ENCODE measurements at places on chromosomes 2 and 18. TPM values are rescaled to one million over a fixed set of nuclear protein-coding genes. Genes with fewer than 3 reads are reported as not detected.

Gene UBXN2A
- total RNA-seq: 7.6 TPM

Gene C2orf74
- 12.7 TPM for total RNA-seq

Gene EVA1A
- total RNA-seq: not detected

Gene SLC9A2
- 0.07 TPM for total RNA-seq

Gene COL3A1
- total RNA-seq: not detected

Gene BABAM2
- total RNA-seq: 41.8 TPM

Gene FAHD2B
- total RNA-seq: 28.1 TPM

Gene CPS1
- 0.96 TPM for total RNA-seq

Gene COLEC12
- total RNA-seq: not detected

DNA sequence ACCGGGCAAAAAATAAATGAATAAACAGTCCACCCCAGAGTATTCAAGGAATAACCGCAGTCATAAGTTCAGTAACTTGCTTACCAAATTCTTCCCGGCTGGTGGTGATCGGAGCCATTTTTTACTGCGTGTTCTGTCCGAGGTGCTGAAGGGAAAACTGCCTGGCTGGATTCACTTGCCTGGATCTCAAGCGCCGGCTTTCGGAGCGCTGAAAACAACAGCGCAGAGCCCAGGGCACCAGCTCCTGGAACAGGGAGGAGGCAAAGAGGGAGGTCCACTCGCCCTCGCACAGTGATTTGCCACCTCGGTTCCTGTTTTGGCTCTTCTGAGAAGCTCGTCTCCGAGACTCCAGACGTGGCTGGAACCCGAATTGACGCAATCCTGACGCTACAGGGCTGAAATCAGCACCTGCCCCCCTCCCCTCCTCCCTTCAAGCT lies at the start of gene SYT4:
Gene SYT4 (minus strand): TSS at position 327 of the 437 bp plus-strand sequence. CDS start 209 bp downstream, at position 118.
- H3K4me1 ChIP-seq: no peaks in the 10 kb centered on the region
- peaks cover 8% of the 10 kb centered on the region for H3K27me3 ChIP-seq
- H3K4me3 ChIP-seq: no peak within 1 kb of the TSS

GRCh38 chr2:234912437-234912836 lies 39.4 kb upstream of the SH3BP4 start:
- H3K4me3 ChIP-seq: no peak overlapping the region
- H3K36me3 ChIP-seq: no peaks in the 10 kb centered on the region
- H3K27ac ChIP-seq: no peak overlapping the region
- no peak for DNase-seq

DNA sequence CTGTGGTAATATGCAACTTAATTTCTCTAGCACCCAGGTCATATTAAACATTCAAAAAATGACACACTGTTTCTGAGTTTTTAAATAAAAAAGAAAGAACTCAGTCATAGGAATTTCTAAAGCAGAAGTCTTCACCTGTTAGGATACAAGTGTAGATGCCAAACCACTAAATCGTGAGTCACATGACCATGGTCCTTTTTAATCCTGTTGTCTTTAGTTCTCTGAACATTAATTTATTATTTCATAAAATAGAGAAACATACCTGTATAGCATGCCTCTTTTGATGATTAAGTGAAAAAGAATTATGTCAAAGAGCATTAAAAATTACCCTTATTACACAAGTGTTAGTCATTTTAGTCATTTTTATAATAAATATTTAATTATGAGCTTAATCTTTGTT lies 398.8 kb downstream of the CCDC85A start:
- H3K4me3 ChIP-seq: no peak overlapping the region
- no peak overlapping the region for H3K27ac ChIP-seq
- no peaks in the 10 kb centered on the region for H3K36me3 ChIP-seq
- H3K4me1 ChIP-seq: no peaks in the 10 kb centered on the region

GRCh38 chr18:46296656-46297055 lies 192.5 kb downstream of the HAUS1 start:
- no peak for DNase-seq
- H3K36me3 ChIP-seq: no peaks in the 10 kb centered on the region
- H3K27me3 ChIP-seq: no peaks in the 10 kb centered on the region

GRCh38 chr2:70094171-70094977 lies 7.1 kb downstream of the PCBP1 start:
- H3K4me3 ChIP-seq: peak overlapping the region; percentile 77
- H3K27me3 ChIP-seq: no peaks in the 10 kb centered on the region
- peak overlapping the region; percentile 98 for H3K27ac ChIP-seq
- no peak for DNase-seq

DNA sequence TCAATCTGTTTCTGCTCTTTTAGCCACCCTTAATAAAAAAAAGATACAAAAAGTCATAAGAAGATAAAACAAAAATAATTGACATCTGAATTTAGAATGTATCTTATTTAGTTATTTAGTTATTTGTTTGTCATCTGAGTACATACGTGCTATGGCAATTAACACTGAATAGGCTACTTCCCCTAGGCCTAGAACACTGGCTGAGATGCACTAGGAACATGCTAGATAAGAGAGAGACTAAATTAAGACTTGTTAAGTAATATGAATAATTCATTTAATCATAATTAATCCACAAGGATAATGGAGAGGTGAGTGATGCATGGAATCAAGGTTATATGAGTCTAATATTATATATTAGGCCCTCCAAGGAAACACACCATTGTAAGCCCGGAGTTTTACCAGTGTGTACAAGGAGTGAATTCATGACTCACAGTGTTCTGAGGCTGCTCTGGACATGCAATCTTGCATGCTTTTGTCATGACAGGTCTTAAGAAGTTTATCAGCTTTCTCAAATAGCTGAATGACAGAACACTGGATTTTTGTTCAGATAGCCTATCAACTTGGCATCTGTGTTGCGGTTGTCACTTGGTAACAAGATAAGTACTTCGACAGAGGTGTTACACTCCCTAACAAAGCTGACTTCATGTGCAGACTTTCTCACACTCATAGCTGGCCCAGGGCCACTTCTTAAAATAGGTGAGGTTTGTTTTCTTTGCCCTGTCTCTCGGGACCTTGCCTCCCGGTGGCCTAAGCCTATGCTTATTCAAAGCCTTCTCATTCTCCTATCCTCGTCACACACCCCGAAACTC lies 5.0 kb upstream of the SERPINB2 start:
- no peaks in the 10 kb centered on the region for H3K36me3 ChIP-seq
- DNase-seq: no peak
- H3K4me1 ChIP-seq: peaks cover 8% of the 10 kb centered on the region
- H3K27me3 ChIP-seq: peaks cover 11% of the 10 kb centered on the region
- no peak overlapping the region for H3K4me3 ChIP-seq

- DNase-seq: no peak
- H3K36me3 ChIP-seq: no peaks in the 10 kb centered on the region
- no peaks in the 10 kb centered on the region for H3K27me3 ChIP-seq
- H3K27ac ChIP-seq: no peak overlapping the region
- no peak overlapping the region for H3K4me3 ChIP-seq
These were observed 312.7 kb upstream of the CYRIA start for GRCh38 chr2:16978301-16978700.

DNA sequence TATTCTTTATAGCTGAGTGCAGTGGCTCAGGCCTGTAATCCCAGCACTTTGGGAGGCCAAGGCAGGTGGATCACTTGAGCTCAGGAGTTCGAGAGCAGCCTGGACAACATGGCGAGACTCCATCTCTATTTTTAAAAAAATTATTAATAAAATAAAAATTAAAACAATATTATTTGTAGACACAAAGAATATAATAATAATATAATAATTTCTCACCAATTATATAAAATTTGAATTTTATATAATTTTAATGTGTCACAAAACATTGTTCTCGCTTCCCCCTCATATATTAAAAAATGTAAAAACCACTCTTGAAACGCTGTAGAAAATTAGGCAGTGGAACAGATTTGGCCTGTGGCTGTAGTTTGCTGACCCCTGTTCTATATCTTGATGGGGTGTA lies 5.6 kb upstream of the KDM3A start:
- H3K27me3 ChIP-seq: no peaks in the 10 kb centered on the region
- H3K4me3 ChIP-seq: no peak overlapping the region
- peaks cover 4% of the 10 kb centered on the region for H3K4me1 ChIP-seq

DNA sequence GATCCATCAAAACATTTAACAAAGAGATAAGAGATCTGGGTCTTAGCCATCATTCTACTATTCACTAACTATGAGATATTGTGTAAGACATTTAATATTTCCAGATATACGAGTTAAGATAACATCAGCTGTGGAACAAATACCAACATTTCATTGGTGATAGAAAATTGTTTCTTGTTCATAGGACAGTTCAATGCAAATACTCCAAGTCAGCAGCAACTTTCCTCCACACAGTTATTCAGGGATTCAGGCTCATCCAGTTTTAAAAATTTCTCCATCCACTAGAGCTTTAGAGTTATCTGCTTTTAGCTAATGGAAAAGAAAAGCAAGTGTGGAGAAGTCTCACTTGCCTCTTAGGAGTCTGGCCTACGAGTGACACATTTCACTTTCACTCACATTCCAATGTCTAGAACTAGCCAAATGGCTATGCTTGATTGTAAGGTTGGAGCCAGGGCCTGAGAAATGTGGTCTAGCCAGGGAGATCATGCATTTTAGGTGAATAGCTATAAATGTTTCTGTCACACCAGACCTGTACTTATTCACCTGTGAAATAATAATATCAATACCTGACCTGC lies 119.3 kb upstream of the MAPRE2 start:
- H3K27me3 ChIP-seq: peaks cover 9% of the 10 kb centered on the region
- H3K27ac ChIP-seq: no peak overlapping the region
- H3K4me3 ChIP-seq: no peak overlapping the region
- no peaks in the 10 kb centered on the region for H3K36me3 ChIP-seq

GRCh38 chr2:121596221-121597080 lies 52.8 kb downstream of the CLASP1 start:
- peaks cover 5% of the 10 kb centered on the region for H3K36me3 ChIP-seq
- peak; percentile 61 for DNase-seq
- peak overlapping the region; percentile 87 for H3K27ac ChIP-seq
- H3K4me1 ChIP-seq: peaks cover 49% of the 10 kb centered on the region
- H3K4me3 ChIP-seq: peak overlapping the region; percentile 82
- no peaks in the 10 kb centered on the region for H3K27me3 ChIP-seq

GRCh38 chr2:186980787-186981550 lies 132.0 kb upstream of the ZSWIM2 start:
- no peak overlapping the region for H3K27ac ChIP-seq
- H3K27me3 ChIP-seq: no peaks in the 10 kb centered on the region
- no peak overlapping the region for H3K4me3 ChIP-seq

- no peak overlapping the region for H3K4me3 ChIP-seq
- no peaks in the 10 kb centered on the region for H3K36me3 ChIP-seq
- no peak overlapping the region for H3K27ac ChIP-seq
- no peaks in the 10 kb centered on the region for H3K4me1 ChIP-seq
These were observed 1697.1 kb upstream of the LRRTM1 start for GRCh38 chr2:82001614-82002013.

DNA sequence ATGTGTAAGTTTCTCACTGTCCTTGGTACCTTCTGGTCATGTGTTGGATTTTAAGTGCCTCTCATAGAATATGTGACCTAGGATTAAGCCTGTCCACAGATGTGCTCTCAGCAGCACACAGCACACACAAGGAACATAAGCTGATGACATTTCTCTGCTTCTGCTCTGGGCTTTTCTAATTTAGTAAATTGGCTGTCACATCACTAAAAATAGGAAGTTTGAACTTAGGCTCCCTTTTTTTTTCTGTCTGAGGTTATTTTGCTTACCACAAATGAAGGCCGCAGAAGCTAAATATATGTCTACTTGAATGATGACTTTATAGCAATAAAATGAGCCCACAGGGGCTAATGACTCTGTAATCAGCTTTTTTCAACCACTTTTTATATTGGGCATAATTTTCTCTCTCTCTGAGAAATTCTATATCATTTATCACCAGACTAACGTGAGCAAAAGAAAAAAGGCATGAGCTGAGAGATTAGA lies 150.2 kb upstream of the KLHL14 start:
- H3K4me3 ChIP-seq: no peak overlapping the region
- H3K4me1 ChIP-seq: no peaks in the 10 kb centered on the region
- H3K27ac ChIP-seq: no peak overlapping the region
- H3K27me3 ChIP-seq: no peaks in the 10 kb centered on the region
- no peak for DNase-seq
- no peaks in the 10 kb centered on the region for H3K36me3 ChIP-seq

GRCh38 chr2:14621114-14621513 lies 11.4 kb upstream of the LRATD1 start:
- no peak for DNase-seq
- peaks cover 7% of the 10 kb centered on the region for H3K27me3 ChIP-seq
- H3K4me1 ChIP-seq: no peaks in the 10 kb centered on the region
- H3K27ac ChIP-seq: no peak overlapping the region
- no peak overlapping the region for H3K4me3 ChIP-seq
- no peaks in the 10 kb centered on the region for H3K36me3 ChIP-seq

GRCh38 chr2:214514704-214515103 lies 103.8 kb downstream of the VWC2L start:
- no peak overlapping the region for H3K4me3 ChIP-seq
- peaks cover 3% of the 10 kb centered on the region for H3K27me3 ChIP-seq
- no peak for DNase-seq
- no peaks in the 10 kb centered on the region for H3K36me3 ChIP-seq
- no peaks in the 10 kb centered on the region for H3K4me1 ChIP-seq

DNA sequence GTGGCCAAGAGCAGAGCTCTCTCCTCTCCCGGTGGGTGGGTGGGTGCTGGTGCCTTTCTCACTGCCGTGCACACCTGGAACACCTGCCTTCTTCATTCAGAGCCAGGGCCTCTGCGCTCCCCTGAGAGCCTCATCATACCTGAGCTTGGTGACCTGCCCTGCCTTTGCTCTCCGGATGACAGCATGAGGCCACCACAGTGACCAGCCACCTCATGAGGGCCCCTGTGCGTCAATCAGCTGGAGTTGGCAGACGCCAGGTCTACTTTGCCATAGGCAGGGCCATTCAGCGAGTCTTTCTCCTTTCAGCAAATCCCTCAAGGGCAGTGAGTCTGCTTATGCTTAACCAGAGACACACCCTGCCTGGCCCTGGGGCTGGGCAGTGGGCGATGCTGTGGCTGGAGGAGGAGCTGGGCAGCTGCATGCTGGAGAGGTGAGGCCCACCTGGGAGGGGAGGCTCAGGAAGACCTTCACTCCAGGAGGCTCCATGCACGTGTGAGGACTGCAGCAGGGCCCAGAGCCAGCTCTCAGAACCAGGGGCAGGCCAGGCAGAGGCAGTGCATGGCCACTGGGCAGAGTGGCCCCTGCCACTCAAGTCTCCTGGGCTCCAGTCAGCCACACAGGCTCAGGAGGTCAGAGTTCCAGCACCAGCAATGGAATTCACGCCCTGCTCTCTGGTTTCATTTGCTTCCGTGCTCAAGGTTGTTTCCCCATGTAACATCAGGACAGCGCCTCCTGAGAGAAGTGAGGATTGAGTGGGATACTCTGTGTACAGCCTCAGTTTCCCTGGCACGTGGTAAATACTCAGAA lies 417.5 kb upstream of the MYT1L start:
- H3K4me1 ChIP-seq: no peaks in the 10 kb centered on the region
- H3K4me3 ChIP-seq: no peak overlapping the region
- no peaks in the 10 kb centered on the region for H3K36me3 ChIP-seq
- no peak for DNase-seq
- H3K27me3 ChIP-seq: no peaks in the 10 kb centered on the region

- DNase-seq: no peak
- no peaks in the 10 kb centered on the region for H3K36me3 ChIP-seq
- no peak overlapping the region for H3K27ac ChIP-seq
- H3K4me1 ChIP-seq: no peaks in the 10 kb centered on the region
- H3K4me3 ChIP-seq: no peak overlapping the region
These were observed 368.2 kb downstream of the CDH2 start for GRCh38 chr18:27808683-27809082.
